ENCODE measurements at places on chromosomes 13 and 19.

DNA sequence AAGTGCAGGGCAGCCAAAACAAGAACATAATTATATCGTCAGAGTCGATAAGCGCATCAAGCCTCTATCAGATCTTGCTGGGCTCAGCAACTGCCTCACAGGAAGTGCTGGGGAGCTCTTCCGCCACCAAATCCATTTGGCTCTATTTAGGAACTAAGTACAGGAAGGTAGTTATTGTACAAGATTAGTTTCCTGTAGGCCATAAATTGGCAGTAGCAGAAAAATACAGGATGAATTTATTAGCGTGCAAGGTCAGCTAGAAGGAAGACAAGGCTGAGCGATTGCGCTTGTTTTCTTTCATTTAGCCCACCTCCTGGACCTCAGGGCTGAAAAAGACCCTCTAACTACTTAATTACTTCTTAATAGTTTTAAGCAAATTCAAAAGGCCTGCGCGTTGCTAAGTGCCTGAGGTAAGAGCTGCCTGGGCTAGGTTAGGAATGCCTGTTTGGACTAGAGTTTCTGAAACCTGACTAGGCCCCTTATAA is 118.5 kb downstream of the IRS2 start:
- DNase-seq = no peak

DNA sequence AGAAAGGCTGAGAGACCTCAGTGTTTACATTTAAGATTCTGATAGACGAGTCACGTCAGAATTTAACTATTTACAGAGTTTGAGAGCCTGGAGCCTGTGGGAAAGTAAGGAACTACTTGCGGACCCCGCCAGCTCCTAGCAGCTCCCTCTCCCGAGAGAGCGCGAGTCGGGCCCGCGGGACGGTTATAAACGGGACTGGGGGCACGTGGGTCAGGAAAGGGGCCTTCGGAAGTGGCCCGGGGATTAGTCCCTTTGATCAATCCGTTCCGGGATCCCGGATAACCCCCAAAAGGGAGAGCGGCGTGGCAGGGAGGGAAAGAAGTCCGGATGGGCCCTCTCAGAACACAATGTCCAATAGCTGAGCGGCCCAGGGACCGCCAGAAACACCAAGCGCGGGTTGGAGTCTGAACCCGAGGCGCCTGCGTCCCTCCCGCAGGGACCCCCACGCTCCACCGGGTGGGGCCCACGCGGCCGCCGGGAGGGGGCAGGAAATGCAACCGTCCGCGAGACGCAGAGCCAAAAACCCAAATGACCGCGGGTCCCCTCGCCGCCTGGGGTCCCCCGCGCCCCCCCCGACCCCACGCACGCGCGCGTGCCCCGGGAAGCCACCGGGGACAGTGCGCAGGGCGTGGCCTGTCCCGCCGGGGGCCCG is 3.6 kb downstream of the ZIC5 start:
- DNase-seq = no peak

DNA sequence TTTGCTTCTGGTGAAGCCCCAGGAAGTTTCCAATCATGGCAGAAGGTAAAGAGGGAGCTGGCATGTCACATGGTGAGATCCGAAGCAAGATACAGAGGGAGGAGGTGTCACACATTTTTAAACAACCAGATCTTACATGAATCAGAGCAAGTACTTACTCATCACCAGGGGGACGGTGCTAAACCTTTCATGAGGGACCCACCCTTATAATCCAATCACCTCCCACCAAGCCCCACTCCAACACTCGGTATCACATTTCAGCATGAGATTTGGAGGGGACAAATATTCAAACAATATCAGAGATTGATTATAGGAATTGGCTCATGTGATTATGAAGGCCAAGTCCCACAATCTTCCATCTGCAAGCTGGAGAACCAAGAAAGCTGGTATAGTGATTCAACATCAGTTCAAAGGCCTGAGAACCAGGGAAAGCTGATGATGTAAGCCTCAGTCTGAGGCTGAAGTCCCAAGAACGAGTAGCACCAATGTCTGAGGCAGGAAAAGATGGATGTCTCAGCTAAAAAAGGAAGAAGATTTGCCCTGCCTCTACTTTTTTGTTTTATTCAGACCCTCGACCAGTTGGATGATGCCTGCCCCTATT is 58.6 kb upstream of the WDFY2 start:
- DNase-seq = no peak

- no peak for DNase-seq
Observed at GRCh38 chr19:5628919-5629481, 6.1 kb downstream of the SAFB start.

DNA sequence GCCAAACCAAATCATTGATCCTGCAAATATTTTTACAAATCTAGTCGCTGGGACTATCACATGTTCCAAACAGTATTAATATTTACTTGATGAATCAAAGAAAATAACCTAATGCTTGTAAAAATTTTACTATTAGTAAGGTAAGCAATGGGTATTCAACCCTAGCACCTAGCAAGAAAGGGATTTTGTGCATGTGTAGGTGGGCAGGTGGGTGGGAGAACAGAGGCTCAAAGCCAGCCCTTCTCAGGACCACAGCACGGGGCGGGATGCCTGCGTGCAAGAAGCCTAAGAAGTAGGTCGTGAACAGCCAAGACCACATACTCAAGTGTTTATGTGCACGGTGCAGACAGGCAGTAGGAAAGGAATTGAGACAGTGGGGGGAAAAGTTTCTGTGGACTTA is 26.6 kb downstream of the DOCK9 start:
- no peak for DNase-seq
